ENCODE measurements at places on chromosomes 1 and 21.
A peak's percentile ranks its signal among the peaks of the same experiment; 100 is the strongest.

DNA sequence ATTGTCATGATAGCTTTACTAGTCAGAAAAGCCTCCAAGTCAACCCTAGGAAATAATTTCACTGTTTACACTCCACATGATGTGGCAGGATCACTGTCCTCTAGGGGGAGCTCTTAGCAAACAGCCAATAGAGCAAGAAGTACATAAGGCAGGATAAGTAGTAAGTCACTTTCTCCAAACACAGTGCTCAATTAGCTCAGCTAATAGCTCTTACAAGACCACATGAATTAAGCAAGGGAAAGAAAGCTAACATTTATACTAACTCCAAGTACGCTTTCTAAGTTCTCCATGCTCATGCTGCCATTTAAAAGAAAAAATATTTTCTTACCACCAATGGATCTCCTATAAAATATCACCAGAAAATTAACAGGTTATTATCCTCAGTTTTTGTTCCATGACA lies 66.9 kb upstream of the LRIF1 start:
- peak; percentile 16 for DNase-seq

DNA sequence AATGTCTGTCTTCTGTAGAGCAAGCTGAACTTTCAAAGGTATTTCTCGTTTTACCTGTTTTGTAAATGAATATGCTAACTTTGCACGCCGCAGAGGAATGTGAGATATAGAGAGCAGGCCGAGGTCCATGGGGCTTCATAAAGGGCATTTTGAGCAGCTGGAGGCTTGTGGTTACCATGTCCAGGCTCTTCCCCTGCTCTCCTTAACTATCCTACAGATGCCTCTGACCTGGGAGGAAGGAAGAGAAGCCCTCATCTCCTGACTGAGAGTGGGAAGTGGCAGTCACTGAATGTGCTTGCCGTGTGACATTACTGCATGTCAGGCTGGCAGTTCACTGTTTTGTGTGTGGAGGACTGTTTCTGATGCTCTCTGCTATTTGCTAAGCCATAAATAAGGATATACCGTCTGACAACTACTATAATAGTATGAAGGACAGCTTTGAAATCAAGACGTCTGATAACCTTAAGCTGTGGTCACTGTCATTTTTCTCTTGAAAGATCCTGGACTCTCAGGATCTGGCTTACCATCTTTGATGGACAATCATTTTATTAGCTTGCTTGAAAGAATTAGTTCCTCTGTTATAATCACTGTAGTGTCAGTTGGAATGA lies 92.2 kb downstream of the DYRK1A start:
- DNase-seq, result no peak

DNA sequence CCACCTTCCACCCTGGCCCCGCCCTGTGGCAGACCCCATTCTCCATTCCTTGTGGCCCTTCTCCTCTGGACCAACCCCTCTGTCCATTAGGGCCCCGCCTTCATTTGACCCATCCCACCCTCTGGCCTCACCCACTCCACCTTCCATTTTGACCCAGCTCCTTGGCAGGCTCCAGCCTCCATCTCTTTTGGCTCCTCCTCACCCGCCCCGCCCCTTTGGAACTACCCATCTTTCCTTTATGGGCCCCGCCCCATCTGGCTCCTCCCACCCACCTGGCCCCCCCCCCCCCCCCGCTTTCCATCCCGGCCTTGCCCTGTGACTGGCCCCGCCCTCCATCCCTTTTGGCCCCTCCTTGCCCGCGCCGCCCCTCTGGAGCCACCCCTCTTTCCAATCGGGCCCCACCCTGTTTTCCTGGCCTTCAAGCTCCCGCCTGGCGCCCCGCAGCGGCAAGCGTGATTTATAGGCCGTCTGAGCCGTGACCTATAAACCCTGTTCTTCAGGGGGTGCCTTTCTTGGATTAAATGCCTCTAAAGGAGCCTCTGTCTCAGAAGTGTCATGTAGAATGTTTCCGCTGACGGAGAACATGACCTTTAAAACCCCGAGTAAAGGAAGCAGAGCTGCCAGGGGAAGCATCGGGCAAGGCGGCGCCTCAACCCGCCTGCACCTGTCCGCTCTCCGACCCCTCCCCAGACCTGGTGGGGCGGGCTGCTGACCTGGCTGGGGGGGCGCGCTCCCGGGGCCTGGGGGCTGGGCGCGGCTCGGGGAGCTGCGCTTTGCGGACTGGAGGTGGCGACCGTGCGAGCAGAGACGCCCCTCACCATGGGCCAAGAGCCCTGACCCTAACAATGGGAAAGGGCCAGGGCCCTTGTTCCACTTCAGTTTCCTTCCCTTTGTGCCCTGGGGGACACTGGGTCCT lies 178.0 kb downstream of the CAMTA1 start:
- peak; percentile 86 for DNase-seq

GRCh38 chr1:106366627-106367319 lies 689.7 kb upstream of the PRMT6 start:
- DNase-seq, result no peak

- peak; percentile 54 for DNase-seq
Measured at GRCh38 chr1:66253330-66253921, 280.5 kb upstream of the SGIP1 start.

DNA sequence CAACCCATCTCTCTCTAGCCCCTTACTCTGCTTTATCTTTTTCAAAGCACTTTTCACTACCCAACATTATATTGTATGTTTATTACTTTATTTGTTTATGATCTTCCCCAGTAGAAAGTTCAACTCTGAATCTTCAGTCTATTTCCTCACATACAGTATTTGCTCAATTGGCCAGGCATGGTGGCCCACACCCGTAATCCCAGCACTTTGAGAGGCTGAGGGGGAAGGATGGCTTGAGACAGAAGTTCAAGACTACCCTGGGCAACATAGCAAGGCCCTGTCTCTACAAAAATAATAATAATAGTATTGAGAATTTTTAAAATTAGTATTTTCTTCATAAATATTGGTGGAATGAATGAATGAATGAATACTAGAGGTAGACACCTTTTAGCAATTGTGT lies 1.2 kb downstream of the STPG1 start:
- no peak for DNase-seq

GRCh38 chr21:39523399-39523798 lies 71.6 kb downstream of the SH3BGR start:
- no peak for DNase-seq
